ENCODE measurements at places on chromosomes 11 and 22.

DNA sequence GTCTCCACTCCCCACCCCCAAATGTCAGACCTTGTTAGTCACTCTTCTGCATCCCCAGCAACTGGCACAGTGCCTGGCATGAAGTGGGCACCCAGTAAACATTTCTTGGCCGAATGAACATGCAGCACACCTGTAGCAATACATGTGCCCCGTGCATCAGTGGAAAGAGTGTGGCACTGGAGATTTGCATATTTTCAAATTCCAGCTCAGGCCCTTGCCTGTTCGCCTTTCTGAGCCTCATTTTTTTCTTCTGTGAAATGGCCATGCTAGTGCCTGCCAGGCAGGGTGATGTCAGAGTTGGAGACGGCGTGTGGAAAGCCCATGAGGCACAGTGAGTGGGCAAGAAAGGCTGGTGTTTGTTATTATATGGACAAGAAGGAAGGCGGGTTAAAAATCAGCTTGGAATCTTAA lies 38.7 kb downstream of the CD82 start:
- no peak for DNase-seq

DNA sequence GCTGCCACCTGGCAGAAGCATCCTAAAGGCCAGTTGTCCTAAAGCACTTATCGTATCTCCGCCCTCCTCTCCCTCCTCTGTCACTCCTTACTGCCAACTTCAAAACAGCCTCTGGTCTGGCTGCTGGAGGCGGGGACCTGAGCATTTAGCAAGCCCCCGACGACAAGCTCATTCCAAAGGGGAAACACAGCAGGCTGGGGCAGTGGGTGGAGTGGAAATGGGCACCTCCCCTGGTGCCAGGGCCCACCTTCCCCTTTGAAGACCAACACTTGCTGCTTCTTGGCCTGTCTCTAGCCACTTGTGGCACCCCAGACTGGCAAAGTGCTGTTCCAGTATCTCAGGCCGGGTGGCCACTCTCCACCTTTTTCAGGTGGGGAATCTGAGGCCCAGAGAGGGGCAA lies 3.6 kb downstream of the MAP3K11 start:
- DNase-seq = no peak

DNA sequence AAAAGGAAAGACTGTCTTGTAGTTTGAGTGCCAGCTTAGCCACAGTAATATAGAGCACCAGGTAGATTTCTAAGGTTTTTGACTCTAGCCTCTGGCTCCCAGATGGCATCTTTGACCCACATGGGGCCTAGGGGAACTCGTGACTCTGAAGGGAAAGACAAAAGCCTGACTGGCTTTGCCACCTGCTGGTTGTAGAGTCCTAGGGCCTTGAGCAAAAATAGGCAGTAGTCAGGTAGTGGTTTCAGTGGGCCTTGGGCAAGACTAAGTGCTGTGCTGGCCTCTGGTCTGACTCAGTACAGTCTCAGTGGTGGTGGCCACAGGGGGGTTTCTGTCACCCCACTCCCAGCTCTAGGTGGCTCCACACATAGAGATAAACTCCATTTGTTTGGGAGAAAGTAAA lies 349.4 kb downstream of the FAM181B start:
- no peak for DNase-seq

GRCh38 chr22:33746501-33746928 lies 173.8 kb downstream of the LARGE1 start:
- DNase-seq = no peak

DNA sequence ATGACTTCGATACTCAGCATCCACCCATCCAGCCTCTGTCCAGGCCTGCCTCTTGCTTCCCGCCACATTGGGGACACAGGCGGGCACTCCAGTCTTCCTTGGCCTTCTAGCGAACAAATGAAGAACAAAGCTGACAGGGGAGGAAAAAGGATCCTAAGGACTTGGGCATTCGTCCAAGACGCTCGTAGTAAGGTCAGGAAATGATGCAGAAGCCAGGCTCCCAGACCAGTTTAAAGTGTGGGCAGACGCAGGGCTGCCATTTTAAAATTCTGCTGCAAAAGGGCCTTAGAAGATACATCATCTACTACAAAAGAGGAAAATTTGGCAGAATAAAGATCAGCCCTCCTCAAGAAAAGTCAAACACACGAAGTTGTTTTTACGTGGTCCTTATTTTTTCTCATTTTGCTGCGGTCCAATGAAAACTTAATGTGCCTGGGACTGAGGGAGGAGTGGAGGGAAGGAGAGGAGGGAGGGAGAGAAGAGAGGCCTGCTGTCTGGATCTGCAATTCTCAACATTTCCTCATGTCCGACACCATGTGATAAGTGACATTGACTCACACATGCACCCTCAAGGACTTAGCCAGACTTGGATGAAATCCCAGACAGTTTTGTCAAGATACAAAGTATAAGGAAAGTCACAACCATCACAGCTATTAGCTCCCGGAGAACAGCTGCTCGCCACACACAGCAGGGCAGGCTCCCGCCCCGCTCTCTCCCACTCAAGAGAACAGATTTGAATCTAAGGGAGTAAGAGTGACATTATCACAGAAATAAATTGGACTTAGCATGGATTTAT lies 5.7 kb downstream of the DNAL4 start:
- DNase-seq = no peak

GRCh38 chr11:70471254-70471653 lies 72.9 kb downstream of the CTTN start:
- DNase-seq = peak; percentile 28

GRCh38 chr22:29032014-29032475 lies 29.6 kb downstream of the C22orf31 start:
- DNase-seq = no peak

DNA sequence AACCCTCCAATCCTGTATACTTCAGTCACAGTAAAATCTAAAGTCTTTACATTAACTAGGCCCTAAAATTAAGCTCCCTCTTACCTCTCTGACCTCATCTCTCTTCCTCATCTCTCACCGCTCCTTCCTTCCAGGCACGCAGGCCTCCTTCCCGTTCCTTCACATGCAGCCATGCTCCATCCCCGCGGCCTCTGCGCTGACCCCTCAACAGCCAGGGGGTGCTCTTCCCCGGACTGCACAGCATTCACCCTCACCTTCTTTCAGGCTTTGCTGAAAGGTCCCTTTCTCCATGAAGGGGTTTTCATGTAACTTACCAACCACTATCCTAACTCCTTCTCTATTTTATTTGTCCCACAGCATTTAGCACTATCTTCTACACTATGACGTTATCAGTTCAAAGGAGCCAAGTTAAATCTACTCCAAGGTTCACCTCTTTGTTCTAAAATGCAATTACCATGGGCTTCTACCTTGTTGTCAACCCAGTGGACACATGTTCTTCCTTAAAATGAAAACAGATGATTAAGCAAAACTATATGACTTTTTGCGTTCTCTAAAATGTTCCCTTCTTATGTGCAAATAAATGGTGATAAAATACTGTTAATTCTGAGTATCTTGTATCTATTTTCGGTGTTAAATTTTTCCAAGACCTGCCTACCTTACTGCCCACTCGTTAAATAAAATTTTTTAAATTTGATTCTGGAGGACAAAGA lies 57.8 kb upstream of the APOA1 start:
- DNase-seq = no peak

DNA sequence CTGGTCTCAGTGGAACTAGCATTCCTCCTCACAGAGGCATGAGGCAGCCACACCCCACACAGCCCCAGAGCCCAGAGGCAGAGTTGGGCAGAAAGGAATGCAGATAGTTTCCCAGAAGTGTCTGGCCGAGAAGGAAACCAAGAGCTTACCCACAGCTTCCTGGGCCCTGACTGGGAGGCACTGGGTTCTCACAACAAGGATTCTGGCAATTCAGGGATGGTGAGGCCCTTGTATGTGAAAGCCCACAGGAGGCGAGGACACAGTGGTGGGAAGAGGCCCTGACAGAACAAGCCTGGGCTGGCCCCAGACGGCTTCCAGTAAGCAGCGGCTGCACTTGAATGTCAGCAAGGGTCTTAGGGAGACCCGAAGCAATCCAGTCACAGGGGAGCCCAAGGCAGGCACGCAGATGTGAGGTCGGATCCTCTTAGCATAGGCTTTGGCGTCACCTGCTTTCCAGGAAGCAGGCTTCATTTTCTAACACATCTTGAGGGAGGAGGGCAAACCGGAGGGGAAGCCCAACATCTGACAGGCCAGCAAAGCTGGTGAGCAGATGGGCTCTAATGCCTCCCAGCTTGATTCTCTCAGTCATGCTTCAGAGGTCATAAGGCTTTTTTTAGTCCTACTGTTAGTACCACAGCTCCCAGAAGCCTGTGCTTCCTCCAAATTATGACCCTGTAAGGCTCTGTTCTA lies 78.3 kb upstream of the AKIP1 start:
- DNase-seq = no peak

DNA sequence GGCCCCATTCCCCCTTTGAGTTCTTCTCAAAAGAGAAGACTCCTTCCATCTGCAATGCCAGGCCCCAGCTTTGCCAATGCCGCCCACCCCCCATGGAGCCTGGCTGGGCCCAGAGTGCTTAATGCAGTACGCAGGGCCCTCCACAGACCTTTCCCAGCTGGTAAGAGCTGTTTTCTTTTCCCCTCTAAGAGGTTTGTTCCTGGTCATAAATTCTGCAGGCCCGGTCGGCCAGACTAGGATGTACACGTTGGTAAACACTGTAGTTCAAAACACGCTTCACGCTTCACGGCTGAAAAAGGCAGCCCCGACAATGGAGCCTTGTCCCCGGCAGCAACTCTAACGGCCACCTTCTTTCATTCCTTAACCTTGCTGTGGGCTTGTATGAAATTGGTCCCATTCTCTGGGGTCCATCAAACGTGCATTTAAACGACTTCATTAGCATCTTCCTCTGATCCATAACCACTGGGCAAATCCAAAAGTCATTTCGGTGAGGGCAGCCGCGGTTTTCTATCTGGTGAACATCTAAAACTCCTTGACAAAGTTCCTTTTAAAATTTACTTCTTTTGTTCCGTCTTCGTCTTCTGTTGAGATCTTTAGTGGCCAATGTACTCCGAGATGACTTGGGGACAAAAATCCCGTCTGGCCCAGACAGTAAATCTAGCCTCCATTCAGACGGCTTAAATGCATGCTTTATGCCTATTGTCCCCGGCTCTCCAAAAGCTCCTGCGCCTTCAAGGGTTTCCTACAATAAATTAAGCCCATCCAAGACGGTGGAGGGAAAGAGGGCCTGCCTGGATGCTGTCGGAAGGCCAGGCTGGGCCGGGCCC lies 60.0 kb upstream of the MYEOV start:
- DNase-seq = no peak

- no peak for DNase-seq
These were observed 63.2 kb downstream of the MTMR3 start for GRCh38 chr22:29946220-29946619.

DNA sequence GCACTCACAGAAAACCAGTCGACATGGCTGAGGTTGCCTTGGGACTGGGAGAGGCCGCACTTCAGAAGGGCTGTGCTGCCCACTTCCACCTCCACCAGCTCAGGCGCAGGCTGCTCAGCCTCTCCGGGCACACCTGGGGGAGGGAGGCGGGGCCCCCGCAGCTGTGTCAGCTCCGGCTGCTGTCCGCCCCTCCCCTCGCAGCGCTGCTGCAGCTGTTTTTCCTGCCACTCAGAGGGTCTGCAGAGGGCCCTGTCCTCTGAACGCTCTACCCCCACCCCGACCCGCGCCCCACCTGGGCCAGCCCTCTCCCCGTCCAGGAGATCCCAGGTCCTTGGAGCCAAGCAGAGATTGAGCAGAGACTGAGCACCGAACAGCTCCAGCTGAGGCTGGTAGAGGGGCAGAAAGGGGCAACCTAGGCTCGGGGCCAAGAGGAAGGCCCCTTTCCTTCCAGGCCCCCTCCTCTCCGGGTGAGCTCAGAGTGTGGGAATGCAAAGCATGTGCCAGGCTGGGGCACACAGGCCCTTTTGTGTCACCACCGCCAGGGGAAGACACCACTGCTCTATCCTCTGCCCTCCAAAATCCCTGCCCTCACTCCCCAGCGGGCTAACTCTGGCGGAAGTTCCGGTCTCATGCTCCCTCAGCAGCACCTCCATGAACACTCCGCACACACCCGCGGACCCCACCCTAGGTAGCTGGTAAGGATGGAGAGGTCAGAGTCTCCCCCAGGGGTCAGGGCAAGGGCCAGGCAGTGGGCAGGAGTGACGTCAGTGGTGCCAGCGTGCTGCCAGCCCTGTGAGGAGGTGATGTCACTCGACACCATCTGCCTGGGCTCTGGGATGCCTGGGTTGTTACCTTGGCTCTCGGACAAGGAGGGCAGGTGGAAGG lies 1.6 kb downstream of the MCAM start:
- peak; percentile 66 for DNase-seq

- DNase-seq = no peak
These were observed 9.8 kb downstream of the RAB30 start for GRCh38 chr11:83061883-83062282.

DNA sequence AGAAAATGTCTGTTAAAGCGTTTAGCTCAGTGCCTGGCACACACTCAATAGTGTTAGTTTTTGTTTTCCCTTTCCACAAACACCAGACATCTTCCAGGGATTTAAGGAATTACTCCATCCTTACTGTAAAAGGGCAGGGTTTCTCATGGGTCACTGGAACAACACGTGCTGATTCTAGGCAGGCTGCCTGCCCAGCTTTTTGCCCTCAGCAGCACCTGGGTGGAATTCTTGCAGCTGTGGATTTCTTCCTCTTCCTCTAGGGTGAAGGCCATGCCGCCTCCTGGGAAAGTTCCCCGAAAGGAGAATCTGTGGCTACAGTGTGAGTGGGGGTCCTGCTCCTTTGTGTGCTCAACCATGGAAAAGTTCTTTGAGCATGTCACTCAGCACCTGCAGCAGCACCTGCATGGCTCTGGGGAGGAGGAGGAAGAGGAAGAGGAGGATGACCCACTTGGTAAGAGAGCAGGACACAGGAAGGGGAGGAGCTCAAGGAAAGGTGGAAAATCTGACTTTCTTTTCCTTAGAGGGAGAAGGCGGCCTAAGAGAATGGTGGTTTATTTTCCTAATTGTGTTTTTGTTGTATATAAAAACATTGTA lies 5.4 kb downstream of the HINFP start:
- DNase-seq = no peak

DNA sequence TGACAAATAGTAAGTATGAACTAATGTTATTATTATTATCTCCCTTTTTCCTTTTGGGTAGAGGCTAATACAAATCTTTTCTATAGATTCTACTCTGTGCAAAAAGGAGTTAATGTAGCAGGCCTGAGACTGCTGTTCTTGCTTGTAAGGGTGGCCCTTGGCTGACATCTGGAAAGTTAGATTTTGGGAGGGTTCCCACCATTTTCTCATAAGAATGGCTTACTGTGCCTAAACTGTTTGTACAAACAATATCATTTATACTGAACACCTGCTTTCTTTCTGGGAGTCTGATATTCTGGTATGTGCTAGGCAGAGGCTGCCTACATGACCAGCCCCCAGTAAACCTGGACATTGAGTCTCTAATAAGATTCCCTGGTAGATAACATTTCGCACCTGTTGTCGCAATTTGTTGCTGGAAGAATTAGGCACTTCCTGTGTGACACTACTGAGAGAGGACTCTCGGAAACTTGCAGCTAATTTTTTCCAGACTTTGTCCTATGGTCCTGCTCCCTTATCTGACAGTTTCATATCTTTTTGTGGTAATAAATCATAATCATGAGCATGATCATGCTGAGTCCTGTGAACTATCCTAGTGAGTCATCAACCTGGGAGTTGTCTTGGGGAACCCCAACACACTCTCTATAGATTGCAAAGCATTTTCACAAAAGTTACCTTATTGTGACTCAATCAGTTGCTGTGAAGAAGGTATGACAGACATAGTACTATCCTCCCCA lies 257.7 kb upstream of the CCDC90B start:
- no peak for DNase-seq

All from Jurkat, Clone E6-1 (cell line).